Common myeloid progenitor, CD34-positive (primary cell): ENCODE measurements at places on chromosomes 7 and 10.
A peak's percentile ranks its signal among the peaks of the same experiment; 100 is the strongest.

DNA sequence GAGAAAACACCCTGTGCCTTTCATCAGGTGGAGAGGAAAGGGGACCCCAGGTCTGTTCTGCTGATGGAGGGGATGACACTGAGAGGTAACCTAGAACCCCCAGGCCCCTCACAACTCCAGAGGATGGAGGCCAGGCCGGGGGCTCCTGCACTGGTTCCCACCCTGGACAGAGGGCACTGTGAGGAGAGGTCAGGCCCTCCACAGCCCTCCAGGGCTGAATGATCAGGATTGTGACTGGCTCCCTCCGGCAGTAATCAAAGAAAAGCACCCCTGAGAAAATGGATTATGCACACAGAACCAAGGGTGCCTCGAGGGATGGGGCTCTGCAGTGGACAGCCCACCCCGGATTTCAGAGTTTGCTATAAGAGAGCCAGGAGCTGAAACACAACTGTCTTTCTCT is 502.8 kb downstream of the TCERG1L start:
- no peak overlapping the region for H3K27ac ChIP-seq
- H3K4me3 ChIP-seq: no peak overlapping the region
- H3K36me3 ChIP-seq: no peaks in the 10 kb centered on the region
- H3K4me1 ChIP-seq: no peaks in the 10 kb centered on the region
- DNase-seq: no peak

DNA sequence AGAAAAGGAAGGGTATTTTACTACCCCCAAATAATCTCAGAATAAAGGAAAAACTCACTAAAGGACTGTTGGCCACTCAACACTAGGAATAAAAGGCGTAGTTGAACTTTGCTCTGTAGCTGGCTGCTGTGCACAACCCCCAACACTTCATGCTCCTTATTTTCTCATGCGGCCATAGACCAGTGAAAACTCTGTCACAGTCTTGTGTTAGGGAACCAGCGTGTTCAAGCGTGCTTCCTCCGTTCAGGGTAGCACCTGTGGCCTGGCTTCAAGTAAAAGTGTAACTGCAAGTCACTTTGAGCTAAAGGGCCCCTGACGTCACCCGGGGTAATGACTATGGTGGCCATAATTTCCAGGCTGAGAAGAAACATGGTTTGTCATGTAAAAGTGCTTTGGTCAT is 27.0 kb downstream of the BLNK start:
- no peak overlapping the region for H3K4me3 ChIP-seq
- no peaks in the 10 kb centered on the region for H3K36me3 ChIP-seq
- no peak overlapping the region for H3K27ac ChIP-seq
- peaks cover 4% of the 10 kb centered on the region for H3K4me1 ChIP-seq
- no peak for DNase-seq
- H3K27me3 ChIP-seq: no peaks in the 10 kb centered on the region

GRCh38 chr10:126420567-126421300 is 32.5 kb upstream of the ADAM12 start:
- H3K4me1 ChIP-seq: no peaks in the 10 kb centered on the region
- peaks cover 4% of the 10 kb centered on the region for H3K27me3 ChIP-seq
- no peak overlapping the region for H3K4me3 ChIP-seq
- no peaks in the 10 kb centered on the region for H3K36me3 ChIP-seq

GRCh38 chr7:102155821-102156441 is 130.7 kb upstream of the SH2B2 start:
- H3K27ac ChIP-seq: no peak overlapping the region
- DNase-seq: peak; percentile 44
- H3K4me1 ChIP-seq: no peaks in the 10 kb centered on the region
- H3K36me3 ChIP-seq: peaks cover 28% of the 10 kb centered on the region
- H3K4me3 ChIP-seq: no peak overlapping the region

GRCh38 chr10:132962623-132963429 is 20.5 kb upstream of the CFAP46 start:
- DNase-seq: peak; percentile 13
- H3K36me3 ChIP-seq: no peaks in the 10 kb centered on the region
- peaks cover 15% of the 10 kb centered on the region for H3K27me3 ChIP-seq
- H3K4me3 ChIP-seq: peak overlapping the region; percentile 66
- H3K27ac ChIP-seq: no peak overlapping the region

GRCh38 chr10:96292971-96293920 is 11.0 kb upstream of the DNTT start:
- H3K4me1 ChIP-seq: peaks cover 6% of the 10 kb centered on the region
- H3K36me3 ChIP-seq: no peaks in the 10 kb centered on the region
- H3K4me3 ChIP-seq: no peak overlapping the region
- peak; percentile 72 for DNase-seq

GRCh38 chr10:112426111-112426510 is 20.6 kb downstream of the ZDHHC6 start:
- H3K4me3 ChIP-seq: no peak overlapping the region
- no peak overlapping the region for H3K27ac ChIP-seq
- peaks cover 77% of the 10 kb centered on the region for H3K36me3 ChIP-seq

DNA sequence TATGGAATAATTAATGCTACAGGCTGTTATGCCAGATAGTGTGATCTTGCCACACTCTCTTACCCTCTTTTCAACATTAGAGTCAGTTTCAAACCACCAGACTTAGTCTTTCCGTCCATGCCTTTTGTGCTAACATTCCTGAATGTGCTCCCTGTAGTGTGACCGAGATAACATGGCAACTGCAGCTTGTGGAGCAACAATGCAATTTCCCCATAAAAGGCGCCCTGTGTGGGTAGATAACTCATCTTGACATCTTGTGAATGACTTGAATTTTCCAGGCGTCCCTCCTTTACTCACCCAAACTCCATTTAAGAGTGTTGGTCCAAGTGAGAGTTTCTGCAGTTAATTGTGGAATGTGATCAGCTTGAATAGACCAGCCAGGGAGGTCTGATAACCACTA is 99.6 kb downstream of the DNAH11 start:
- no peak overlapping the region for H3K4me3 ChIP-seq
- H3K27me3 ChIP-seq: no peaks in the 10 kb centered on the region
- no peaks in the 10 kb centered on the region for H3K4me1 ChIP-seq
- H3K27ac ChIP-seq: no peak overlapping the region

DNA sequence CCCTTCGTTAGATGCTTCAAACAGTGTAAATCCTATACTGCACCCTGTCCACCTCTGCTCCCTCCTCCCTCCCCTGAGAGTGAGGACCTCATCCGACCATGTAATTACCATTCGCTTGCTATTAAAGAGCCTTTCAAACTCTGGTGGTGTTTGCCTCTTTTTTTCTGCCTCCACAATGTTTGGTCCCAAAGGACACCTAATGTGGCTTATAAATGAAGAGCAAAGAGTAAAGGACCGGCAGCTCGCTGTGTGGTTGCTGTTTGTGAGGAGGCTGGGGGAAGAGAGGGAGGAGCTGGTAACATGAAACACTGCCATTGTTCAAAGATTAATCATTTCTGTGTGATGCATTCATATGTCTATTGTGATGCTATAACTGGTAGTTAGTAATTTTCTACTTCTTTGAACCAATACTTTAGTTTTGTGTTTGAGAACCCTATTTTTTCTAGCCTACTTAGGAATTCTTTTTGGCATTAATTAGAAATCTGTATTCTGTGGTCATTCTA is 27.9 kb downstream of the MTURN start:
- H3K27me3 ChIP-seq: no peaks in the 10 kb centered on the region
- peaks cover 14% of the 10 kb centered on the region for H3K36me3 ChIP-seq
- H3K27ac ChIP-seq: peak overlapping the region; percentile 50
- no peak for DNase-seq
- peak overlapping the region; percentile 55 for H3K4me3 ChIP-seq

- H3K27me3 ChIP-seq: no peaks in the 10 kb centered on the region
- DNase-seq: no peak
- H3K27ac ChIP-seq: no peak overlapping the region
- peaks cover 15% of the 10 kb centered on the region for H3K36me3 ChIP-seq
Measured at GRCh38 chr7:27175626-27176523, 1.8 kb upstream of the HOXA10 start.

- no peak overlapping the region for H3K27ac ChIP-seq
- no peak overlapping the region for H3K4me3 ChIP-seq
- H3K4me1 ChIP-seq: peaks cover 5% of the 10 kb centered on the region
- H3K27me3 ChIP-seq: no peaks in the 10 kb centered on the region
- no peaks in the 10 kb centered on the region for H3K36me3 ChIP-seq
Measured at GRCh38 chr7:29878081-29878688, 71.9 kb downstream of the WIPF3 start.
